ENCODE measurements at places on chromosomes 16 and 17.

DNA sequence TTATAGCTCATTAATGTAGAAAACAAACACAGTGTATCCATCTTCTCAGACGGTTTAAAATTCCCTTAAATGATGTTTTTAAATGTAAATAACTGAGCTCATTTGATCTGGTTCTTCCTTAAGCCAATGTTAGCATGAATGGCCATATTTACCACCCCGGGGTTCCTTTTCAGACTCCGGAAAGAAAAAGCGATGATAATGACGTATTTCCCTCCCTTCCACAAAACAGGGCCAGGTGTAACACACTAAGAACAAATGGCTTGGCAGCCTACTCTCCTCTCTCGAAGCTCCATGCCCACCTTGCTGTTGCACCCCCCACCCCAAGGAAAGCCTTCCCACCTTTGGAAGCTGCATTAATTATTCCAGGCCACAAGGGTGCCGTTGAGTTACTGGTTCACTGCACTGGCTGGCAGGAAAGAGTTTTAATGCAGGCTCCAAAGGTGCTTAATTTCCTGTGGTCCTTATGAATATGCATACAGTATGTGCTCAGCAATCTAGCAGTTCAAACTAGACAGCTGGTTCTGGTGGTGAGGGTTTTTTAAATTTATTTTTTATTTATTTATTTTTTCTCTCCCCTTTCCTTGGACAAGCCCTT lies 378.9 kb downstream of the WWOX start:
- DNase-seq, result no peak

GRCh38 chr16:48612611-48613010 lies 2.6 kb upstream of the N4BP1 start:
- no peak for DNase-seq

GRCh38 chr17:57484826-57485565 lies 228.7 kb downstream of the MSI2 start:
- no peak for DNase-seq

GRCh38 chr17:72239548-72239947 lies 118.7 kb downstream of the SOX9 start:
- no peak for DNase-seq

DNA sequence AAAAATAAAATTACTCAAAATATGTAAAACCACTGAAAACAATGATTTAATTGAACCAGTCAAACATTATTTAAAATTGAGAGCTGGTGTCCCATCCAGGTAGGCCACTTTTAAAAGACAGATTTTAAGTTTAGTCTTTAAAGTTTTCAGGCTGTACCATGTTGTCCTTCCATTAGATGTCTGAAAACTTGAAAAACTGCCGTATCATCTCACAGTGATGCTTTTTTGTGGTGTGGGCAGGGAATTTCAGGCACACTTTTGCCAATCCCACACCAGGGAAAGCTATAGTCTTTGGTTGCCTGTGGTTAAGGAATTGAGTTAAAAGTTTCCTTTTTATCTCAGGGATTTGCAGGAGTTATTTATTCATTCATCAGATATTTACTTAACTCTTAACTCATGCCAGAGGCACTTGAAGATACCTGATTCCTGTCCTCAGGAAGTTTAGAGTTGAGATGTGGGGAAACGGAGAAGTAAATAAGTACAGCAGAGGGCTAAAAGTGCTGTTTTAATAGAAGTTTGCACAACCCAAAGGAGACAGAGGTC lies 3.2 kb downstream of the SNTB2 start:
- no peak for DNase-seq

DNA sequence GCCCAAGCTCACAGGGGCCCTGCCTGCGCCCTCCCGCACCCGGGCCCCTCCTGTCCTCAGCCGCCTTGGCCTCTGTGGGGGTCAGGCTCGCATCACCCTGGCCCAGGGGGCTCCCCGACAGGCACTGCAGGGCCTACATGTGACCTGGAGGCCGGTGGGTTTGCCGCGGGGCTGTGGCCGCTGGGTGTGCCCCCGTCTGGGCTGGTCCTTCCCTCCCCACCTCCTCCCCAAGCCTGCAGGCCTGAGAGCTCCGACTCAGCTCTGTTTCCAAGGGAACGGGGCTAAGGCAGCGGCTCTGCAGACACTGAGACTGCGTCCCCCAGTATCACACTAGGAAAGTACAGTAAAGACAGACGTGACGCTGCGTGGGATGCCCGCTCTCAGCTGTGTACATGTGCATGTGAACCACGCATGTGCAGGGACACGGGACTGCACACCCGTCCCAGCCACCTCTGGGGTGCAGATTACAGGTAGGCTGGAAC lies 16.5 kb upstream of the WDR45B start:
- no peak for DNase-seq

GRCh38 chr17:6545291-6545690 lies 11.1 kb downstream of the PITPNM3 start:
- no peak for DNase-seq

GRCh38 chr16:78794581-78795250 lies 695.3 kb downstream of the WWOX start:
- no peak for DNase-seq

GRCh38 chr17:81020767-81021497 lies 14.0 kb upstream of the BAIAP2 start:
- DNase-seq, result no peak

DNA sequence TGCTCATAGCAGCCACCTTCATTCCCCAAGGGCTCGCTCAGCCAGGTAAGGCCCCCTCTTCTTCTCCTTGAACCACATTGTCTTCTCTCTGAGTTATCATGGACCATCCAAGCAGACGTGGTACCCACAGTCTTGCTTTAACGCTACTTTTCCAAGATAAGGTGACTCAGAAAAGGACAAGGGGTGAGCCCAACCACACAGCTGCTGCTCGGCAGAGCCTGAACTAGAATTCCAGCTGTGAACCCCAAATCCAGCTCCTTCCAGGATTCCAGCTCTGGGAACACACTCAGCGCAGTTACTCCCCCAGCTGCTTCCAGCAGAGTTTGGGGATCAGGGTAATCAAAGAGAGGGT lies 272 bp downstream of the CCL2 start:
- no peak for DNase-seq

- no peak for DNase-seq
Measured at GRCh38 chr17:31378638-31379037, 12.8 kb upstream of the RAB11FIP4 start.

DNA sequence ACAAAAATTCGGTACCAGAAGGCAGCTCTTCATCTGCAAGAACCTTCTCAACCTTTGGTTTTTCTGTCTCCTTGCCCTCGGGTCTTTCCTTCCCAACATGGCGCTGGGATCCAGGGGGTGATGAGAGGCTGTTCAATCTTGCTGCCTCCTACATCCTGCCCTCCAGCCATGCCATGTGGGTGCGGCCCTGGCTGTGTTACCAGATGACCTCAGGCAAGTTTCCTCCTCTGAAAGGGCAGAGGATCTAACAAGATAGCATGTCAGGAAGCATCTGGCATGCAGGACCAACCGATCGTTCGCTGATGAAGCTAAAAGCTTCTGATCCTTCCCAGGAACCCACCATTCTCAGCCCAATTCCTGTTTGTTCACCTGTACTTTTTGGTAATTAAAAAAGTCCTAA lies 36.8 kb upstream of the BCAR1 start:
- no peak for DNase-seq

- DNase-seq, result no peak
Measured at GRCh38 chr16:76970087-76970744, 220.8 kb upstream of the MON1B start.

DNA sequence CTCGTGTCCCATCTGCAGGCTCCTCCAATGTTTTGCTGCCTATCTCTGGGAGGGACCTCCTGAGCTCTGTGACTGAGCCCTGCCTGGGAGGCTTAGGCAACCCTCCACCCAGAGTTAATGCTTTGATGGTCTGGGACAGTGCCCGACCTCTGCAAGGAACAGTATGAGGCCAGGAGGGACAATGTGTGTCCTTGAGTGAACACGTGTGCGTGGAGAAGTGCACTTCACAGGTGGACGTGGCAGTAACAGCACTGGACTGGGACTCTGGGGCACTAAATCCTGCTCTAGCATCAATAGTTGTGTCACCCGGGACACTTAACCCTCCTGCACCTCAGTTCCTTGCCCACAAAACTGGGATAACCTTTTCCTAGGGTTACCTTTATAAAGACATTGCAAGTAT lies 4.6 kb downstream of the UBTF start:
- no peak for DNase-seq

- no peak for DNase-seq
Measured at GRCh38 chr17:37841232-37841631, 83.0 kb upstream of the TBC1D3K start.

- no peak for DNase-seq
Measured at GRCh38 chr16:89476379-89476778, 14.0 kb downstream of the ANKRD11 start.

- no peak for DNase-seq
Measured at GRCh38 chr17:54172096-54172984, 349.6 kb downstream of the KIF2B start.

GRCh38 chr17:45968732-45969131 lies 30.3 kb upstream of the STH start:
- DNase-seq, result no peak

GRCh38 chr16:88815901-88816589 lies 4.3 kb upstream of the APRT start:
- peak; percentile 36 for DNase-seq
